Tibial artery (tissue), 4 donors: ENCODE measurements at places on chromosomes 11 and 22.

GRCh38 chr11:115238086-115238485 is 266.1 kb downstream of the CADM1 start:
- no peaks in the 10 kb centered on the region for H3K27me3 ChIP-seq
- no peaks in the 10 kb centered on the region for H3K4me1 ChIP-seq
- DNase-seq = no peak
- H3K27ac ChIP-seq = no peak overlapping the region
- no peak overlapping the region for H3K4me3 ChIP-seq
- no peaks in the 10 kb centered on the region for H3K36me3 ChIP-seq

- H3K27ac ChIP-seq = no peak overlapping the region
- no peaks in the 10 kb centered on the region for H3K27me3 ChIP-seq
- peaks cover 10% of the 10 kb centered on the region for H3K4me1 ChIP-seq
- no peak for DNase-seq
These were observed 84.3 kb downstream of the PHF21A start for GRCh38 chr11:46036969-46037368.

GRCh38 chr11:116931206-116931953 is 94.0 kb upstream of the APOA1 start:
- H3K36me3 ChIP-seq = peaks cover 8% of the 10 kb centered on the region
- peaks cover 35% of the 10 kb centered on the region for H3K4me1 ChIP-seq
- no peak for DNase-seq
- H3K27me3 ChIP-seq = no peaks in the 10 kb centered on the region
- no peak overlapping the region for H3K27ac ChIP-seq
- H3K4me3 ChIP-seq = no peak overlapping the region

DNA sequence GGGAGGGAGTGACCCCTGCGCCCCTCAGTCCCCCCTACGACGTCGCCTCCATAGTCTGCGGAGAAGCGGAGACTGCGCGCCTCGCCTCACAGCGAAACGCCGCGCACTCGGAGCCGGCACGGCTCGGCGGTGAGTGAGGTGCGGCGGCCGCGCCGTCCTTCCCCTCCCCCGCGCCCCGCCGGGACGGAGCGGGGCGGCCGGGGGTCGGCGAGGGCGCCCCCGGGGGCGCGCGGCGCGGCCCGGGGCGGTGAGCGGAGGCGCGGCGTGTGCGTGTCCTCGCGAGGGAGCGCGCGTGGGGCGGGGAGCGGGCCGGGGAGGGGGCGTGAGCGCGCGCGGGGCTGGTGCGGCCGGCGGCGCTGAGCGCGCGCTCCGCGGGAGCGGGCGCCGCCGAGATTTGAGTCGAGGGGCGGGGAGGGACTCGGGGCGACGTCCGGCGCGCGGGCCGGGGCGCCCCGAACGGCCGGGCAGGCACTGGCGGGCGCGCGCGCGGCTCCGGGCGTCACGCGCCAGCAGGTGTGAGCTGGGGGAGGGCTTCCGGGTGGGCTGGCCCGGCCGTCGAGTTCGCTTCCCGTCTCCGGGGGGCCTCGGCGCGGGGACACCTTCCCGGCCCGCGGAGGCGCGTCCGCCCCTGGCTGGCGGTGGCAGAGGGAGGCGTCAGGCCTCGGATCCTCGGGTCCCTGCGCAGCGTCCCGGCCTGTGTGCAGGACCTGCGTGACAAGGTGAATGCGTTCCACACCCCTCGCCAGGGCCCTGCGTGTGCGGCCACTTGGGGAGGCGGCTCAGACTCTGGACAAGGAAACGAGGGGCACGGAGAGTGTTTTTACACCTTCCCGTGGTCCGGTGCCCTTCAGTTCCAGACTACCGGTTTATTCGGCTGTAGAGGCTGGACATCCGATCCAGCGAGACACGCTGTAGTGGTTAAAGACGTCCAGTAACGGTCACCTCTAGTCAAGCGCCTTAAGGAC is 50.4 kb downstream of the FAM83F start:
- peak overlapping the region; percentile 81 for H3K27ac ChIP-seq
- peaks cover 5% of the 10 kb centered on the region for H3K27me3 ChIP-seq
- H3K36me3 ChIP-seq = no peaks in the 10 kb centered on the region
- peaks cover 8% of the 10 kb centered on the region for H3K4me1 ChIP-seq
- peak; percentile 77 for DNase-seq
- H3K4me3 ChIP-seq = peak overlapping the region; percentile 87

GRCh38 chr11:107017104-107017432 is 1.2 kb downstream of the GUCY1A2 start:
- H3K4me1 ChIP-seq = peaks cover 22% of the 10 kb centered on the region
- no peaks in the 10 kb centered on the region for H3K27me3 ChIP-seq
- H3K36me3 ChIP-seq = no peaks in the 10 kb centered on the region
- H3K4me3 ChIP-seq = peak overlapping the region; percentile 47
- H3K27ac ChIP-seq = no peak overlapping the region
- no peak for DNase-seq

GRCh38 chr22:40215266-40215665 is 37.5 kb downstream of the TNRC6B start:
- H3K27me3 ChIP-seq = no peaks in the 10 kb centered on the region
- no peak overlapping the region for H3K4me3 ChIP-seq
- no peaks in the 10 kb centered on the region for H3K36me3 ChIP-seq
- no peak overlapping the region for H3K27ac ChIP-seq

DNA sequence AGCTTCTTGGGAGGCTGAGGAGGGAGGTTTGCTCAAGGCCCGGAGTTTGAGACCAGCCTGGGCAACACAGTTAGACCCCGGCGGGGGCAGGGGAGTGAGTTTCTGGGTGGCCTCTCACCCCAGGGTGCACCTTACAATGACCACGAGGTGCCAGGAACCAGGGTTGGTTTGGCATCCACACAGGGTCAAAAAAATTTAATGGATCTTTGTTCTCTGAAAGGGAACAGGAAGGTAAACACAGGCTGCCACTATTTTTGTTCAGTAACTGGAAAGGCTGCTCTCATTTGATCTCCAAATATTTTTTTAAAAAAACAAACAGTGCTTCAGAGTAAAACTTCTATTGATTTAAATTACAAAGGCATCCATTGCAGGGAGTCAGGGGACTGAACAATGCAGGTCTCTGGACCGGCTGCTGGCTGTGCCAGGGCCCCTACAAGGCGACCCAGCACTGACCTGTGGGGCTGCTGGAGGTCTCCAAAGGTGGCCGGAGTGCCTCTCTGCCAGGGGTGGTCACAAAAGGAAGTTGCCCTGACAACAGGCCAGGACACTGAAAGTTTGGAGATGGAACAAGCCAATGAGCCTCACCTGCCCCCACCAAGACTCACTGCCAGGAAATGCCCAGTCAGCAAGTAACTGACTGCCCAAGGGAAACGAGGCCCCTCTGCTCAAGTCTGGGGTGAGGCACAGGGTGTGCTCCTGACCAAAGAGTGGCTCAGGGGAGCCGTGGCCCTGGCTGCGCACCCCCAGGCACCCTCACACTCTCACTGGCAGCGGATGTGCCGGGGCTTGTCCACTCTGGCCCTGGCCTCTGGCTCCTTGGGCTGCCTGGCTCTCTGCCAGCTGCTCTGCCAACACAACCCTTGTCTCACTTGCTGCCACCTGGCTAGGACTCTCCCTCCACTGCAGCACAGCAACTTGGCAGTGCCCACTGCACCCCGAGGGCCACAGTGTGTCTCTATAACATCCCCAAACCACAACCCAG is 51.8 kb downstream of the ARFGAP3 start:
- H3K36me3 ChIP-seq = peaks cover 72% of the 10 kb centered on the region
- H3K4me3 ChIP-seq = no peak overlapping the region
- H3K27me3 ChIP-seq = no peaks in the 10 kb centered on the region
- peak overlapping the region; percentile 45 for H3K27ac ChIP-seq
- H3K4me1 ChIP-seq = peaks cover 20% of the 10 kb centered on the region

GRCh38 chr22:43470253-43470652 is 58.4 kb downstream of the MPPED1 start:
- H3K36me3 ChIP-seq = no peaks in the 10 kb centered on the region
- H3K4me1 ChIP-seq = no peaks in the 10 kb centered on the region
- H3K27me3 ChIP-seq = no peaks in the 10 kb centered on the region
- no peak overlapping the region for H3K4me3 ChIP-seq
- DNase-seq = no peak

DNA sequence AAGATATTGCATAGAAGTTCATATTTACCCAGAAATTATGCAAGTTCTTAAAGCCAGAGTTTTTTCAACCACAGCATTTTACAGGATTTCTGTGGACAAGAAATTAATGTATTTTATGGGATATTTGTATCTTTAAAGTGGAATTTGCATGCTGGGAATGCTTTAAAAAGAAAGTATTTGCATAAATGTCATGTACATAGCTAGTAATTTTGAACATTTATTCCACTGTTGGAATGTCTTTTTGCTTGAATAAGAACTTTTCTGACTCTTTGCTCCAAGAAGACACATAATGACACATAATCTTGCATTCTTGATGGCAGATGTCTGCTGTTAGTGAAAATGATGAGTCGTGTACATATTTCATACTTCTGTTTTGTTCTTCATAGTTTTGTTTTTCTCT is 66.6 kb downstream of the ATXN10 start:
- peaks cover 7% of the 10 kb centered on the region for H3K4me1 ChIP-seq
- H3K4me3 ChIP-seq = no peak overlapping the region
- H3K27ac ChIP-seq = no peak overlapping the region
- no peak for DNase-seq
- no peaks in the 10 kb centered on the region for H3K27me3 ChIP-seq

DNA sequence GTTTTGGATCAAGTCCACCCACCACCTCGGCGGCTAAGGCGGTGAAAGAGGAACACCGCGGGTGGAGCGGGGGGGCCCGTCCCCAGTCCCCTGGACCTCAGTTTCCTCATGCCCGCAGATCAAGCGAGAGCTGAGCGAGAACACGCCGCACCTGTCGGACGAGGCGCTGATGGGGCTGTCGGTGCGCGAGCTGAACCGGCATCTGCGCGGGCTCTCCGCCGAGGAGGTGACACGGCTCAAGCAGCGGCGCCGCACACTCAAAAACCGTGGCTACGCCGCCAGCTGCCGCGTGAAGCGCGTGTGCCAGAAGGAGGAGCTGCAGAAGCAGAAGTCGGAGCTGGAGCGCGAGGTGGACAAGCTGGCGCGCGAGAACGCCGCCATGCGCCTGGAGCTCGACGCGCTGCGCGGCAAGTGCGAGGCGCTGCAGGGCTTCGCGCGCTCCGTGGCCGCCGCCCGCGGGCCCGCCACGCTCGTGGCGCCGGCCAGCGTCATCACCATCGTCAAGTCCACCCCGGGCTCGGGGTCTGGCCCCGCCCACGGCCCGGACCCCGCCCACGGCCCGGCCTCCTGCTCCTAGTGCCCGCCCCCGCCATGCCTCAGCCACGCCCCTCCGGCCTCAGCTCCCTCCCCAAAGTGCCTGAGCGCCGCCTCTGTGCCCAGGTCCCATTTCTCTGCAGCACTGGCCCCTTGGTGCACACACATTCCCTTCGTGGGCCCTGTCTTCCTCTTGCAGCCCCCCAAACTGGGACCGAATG is 12.7 kb downstream of the MAFF start:
- peak overlapping the region; percentile 30 for H3K4me3 ChIP-seq
- no peaks in the 10 kb centered on the region for H3K27me3 ChIP-seq
- H3K4me1 ChIP-seq = peaks cover 10% of the 10 kb centered on the region
- H3K36me3 ChIP-seq = peaks cover 22% of the 10 kb centered on the region

DNA sequence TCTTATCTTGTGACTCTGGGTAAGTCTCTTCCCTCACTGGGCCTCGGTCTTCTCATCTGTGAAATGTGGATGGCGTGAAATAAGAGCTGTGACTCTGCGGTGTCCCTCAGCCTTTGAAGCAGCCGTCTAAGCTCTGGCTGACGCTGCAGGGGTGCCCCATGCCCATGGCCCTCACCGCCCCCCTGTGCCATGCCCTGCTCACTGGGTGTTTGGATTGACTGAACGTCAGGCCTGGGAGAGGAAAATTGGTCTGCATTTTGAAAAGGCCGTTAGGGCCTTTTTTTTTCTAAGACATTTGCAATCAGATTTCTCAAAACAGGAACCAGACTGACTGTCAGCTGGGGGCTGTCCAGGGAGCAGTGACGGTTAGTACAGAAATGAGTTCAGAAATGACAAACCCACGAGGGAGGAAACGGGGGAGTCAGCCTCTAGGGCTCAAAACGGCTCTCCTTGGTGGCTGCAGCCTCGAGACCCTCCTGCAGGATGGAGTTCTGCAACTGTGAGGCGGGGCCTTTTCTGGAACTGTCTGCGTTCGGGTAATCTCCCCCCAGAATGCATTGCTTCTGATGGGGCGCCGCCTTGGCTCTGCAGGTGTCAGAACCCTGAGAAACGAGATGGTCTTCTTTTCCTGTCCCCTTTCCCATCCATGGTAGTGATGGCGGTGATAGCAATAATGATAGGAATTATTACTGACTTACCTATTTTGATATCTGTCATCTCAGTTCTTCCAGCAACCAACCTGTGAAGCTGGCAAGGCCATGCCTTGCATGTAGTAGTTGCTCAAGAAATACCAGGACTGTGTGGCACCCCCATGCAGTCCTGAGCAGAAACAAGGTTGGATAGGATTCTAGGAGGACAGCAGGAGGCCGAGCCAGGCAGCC is 2.0 kb downstream of the GRK2 start:
- H3K4me1 ChIP-seq = peaks cover 72% of the 10 kb centered on the region
- no peaks in the 10 kb centered on the region for H3K36me3 ChIP-seq
- DNase-seq = peak; percentile 54
- H3K4me3 ChIP-seq = peak overlapping the region; percentile 88
- no peaks in the 10 kb centered on the region for H3K27me3 ChIP-seq

- no peaks in the 10 kb centered on the region for H3K27me3 ChIP-seq
- no peaks in the 10 kb centered on the region for H3K4me1 ChIP-seq
- H3K36me3 ChIP-seq = no peaks in the 10 kb centered on the region
These were observed 26.0 kb downstream of the SLC22A6 start for GRCh38 chr11:62958547-62959421.

- no peak overlapping the region for H3K27ac ChIP-seq
- H3K27me3 ChIP-seq = no peaks in the 10 kb centered on the region
These were observed 79.6 kb downstream of the CELSR1 start for GRCh38 chr22:46457502-46458488.

DNA sequence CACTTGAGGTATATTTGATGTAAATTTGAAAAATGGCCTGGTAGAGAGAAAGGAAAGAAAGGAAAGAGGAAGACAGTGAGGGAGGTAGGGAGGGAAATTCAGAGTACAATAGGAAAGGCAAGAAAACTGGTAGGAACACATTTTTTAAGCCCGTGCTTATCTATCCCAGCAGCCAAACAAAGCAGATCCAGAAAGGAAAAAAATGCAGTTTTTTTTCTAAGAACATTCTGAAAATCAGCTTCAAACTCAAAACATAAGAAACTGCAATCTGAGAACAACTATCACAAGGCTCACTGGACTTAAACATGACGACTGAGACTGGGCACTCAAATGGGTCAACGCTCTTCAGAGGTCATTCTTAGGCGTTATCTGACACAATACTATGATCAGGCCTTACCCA is 408.3 kb upstream of the DDI1 start:
- H3K4me3 ChIP-seq = no peak overlapping the region
- H3K36me3 ChIP-seq = no peaks in the 10 kb centered on the region
- no peak overlapping the region for H3K27ac ChIP-seq
- DNase-seq = no peak

GRCh38 chr11:127726367-127726766 is 725.8 kb upstream of the KIRREL3 start:
- no peak overlapping the region for H3K4me3 ChIP-seq
- DNase-seq = no peak
- no peaks in the 10 kb centered on the region for H3K36me3 ChIP-seq
- H3K4me1 ChIP-seq = no peaks in the 10 kb centered on the region
- H3K27ac ChIP-seq = no peak overlapping the region

GRCh38 chr11:104946907-104947306 is 21.5 kb downstream of the CASP4 start:
- no peak for DNase-seq
- H3K27me3 ChIP-seq = no peaks in the 10 kb centered on the region
- H3K4me1 ChIP-seq = no peaks in the 10 kb centered on the region
- H3K36me3 ChIP-seq = peaks cover 65% of the 10 kb centered on the region
- no peak overlapping the region for H3K27ac ChIP-seq

GRCh38 chr11:40027720-40028119 is 1431.7 kb downstream of the LRRC4C start:
- no peaks in the 10 kb centered on the region for H3K27me3 ChIP-seq
- H3K4me3 ChIP-seq = no peak overlapping the region
- no peaks in the 10 kb centered on the region for H3K36me3 ChIP-seq
- H3K27ac ChIP-seq = no peak overlapping the region
- no peaks in the 10 kb centered on the region for H3K4me1 ChIP-seq
